ENCODE measurements at places on chromosomes 5 and 9.

DNA sequence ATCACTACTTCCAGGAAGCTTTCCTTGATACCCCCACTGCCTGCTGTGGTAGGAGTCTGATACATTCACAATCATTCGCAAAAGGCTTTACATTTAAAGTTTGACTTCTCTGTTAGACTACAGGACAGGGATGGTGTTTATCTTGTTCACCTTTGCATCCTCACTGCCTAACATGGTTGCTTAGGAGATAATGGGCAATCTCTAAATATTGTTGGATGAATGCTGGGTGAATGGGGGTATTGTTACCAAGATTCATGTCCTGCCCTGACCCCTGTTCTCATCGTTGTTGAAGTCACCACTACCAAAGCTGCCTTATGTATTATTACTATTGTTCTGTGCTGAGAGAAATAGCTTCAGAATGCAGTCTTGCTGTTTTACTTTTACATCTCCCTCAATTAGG lies 7.7 kb upstream of the TMEFF1 start:
- DNase-seq, result no peak

GRCh38 chr5:119828541-119828940 lies 199.2 kb downstream of the FAM170A start:
- no peak for DNase-seq

GRCh38 chr5:32172923-32173266 lies 1.2 kb downstream of the GOLPH3 start:
- no peak for DNase-seq

GRCh38 chr9:122579874-122580273 lies 3.3 kb downstream of the OR1L8 start:
- DNase-seq, result no peak

- DNase-seq, result no peak
Observed at GRCh38 chr9:136254381-136255165, 9.0 kb upstream of the QSOX2 start.

DNA sequence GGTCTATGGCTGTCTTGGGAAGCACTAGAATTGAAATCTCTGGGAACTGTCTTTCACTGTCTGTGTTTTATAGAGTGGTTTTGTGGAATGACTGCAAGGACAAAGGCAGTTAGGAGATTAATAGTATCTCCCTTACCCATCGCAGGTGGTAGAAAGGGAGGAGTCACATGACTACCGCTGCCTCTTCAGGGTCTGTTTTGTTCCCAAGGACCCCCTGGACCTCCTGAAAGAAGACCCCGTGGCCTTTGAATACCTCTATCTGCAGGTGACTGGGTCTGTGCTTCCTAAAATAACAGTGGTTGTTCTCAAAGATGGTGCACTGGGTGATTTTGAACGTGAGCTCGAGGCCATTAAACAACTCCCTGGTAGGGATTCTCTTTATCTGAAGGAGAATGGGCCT lies 22.8 kb upstream of the TRMT10B start:
- no peak for DNase-seq

- DNase-seq, result no peak
Observed at GRCh38 chr5:35671541-35672295, 54.1 kb downstream of the SPEF2 start.

- DNase-seq, result no peak
Observed at GRCh38 chr9:131807144-131807983, 67.5 kb upstream of the RAPGEF1 start.

DNA sequence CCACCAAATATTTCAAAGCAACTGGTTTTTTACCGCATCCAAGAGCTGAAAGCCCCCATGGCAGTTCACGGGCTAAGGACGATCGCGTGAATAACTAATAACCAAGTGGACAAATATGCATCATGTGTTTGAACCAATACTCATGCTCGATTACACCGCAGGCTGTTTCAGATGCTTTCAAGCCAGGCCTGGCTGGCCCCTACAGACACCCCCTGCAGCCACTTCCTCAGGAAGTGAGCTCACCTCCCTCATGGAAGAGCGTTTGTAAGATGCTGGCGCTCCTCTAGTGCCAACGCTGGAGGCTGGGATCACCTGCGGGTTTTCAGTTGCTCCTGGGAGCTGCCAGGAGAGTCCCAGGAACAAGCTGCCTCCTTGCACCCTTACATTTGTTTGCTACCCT lies 53.9 kb upstream of the PTCH1 start:
- no peak for DNase-seq

- no peak for DNase-seq
Observed at GRCh38 chr9:120281665-120282064, 298.3 kb downstream of the CDK5RAP2 start.

- DNase-seq, result no peak
Observed at GRCh38 chr5:122906768-122907167, 61.4 kb downstream of the SNX24 start.

DNA sequence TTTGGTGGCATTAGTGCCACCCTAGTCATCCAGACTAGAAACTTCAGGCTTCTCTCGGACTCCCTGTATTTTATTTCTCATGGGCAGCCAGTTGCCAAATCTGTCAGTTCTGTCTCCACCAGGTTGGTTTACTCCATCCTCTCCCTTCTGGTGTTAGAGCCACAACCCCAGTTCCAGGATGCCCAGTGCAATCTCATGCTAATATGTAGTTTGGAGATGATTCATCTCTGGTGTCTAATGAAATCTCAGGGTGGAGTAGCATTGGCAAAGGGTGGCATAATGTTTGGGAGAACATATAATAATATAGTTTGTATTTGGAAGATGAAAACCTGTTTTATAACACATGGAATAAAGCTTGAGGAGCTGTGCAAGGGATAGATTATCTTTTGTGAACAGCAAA lies 30.2 kb downstream of the SLC46A2 start:
- no peak for DNase-seq

DNA sequence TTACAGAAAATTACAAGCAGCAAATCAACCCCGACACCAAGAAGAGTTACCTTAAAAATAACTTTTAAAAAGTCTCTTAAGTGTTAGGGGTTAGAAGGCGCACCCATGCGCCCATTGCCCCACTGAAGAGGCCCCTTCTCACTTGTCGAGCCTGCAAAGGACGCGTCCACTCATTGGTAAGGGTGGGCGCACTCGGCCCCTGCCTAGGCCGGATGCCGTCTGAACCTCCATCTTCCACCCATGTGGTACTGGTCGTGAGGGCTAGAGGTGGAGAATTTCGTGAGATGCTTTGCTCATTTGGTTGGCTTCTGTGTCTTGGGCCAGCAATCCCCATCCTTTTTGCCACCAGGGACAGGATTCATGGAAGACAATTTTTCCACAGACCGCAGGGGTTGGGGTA lies 27.5 kb upstream of the LRRC14B start:
- no peak for DNase-seq

DNA sequence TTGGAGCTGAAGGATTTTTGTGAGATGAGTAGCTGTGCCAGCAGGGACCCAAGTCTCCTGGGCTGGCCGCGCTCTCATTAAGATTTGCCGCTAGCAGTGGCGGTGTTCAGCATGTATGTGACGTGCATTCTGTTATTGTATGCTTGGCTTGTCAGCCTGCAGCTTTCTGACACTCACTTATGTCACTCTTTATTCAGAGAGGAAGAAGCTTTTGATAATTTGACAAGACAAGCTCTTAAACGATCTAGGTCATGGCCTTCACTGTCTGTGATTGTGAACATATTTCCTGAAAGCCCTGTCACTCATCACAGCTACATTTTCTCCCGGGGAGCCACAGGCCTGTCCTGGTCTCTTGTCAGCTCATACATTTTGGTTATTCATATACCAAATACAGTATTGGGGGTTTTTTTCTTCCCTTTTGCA lies 98.2 kb upstream of the GRHPR start:
- no peak for DNase-seq

GRCh38 chr9:117184173-117184572 lies 230.7 kb downstream of the ASTN2 start:
- DNase-seq, result no peak

- DNase-seq, result no peak
Observed at GRCh38 chr9:128600099-128600498, 47.7 kb downstream of the SPTAN1 start.

GRCh38 chr5:116320486-116320885 lies 235.7 kb downstream of the COMMD10 start:
- DNase-seq, result no peak

DNA sequence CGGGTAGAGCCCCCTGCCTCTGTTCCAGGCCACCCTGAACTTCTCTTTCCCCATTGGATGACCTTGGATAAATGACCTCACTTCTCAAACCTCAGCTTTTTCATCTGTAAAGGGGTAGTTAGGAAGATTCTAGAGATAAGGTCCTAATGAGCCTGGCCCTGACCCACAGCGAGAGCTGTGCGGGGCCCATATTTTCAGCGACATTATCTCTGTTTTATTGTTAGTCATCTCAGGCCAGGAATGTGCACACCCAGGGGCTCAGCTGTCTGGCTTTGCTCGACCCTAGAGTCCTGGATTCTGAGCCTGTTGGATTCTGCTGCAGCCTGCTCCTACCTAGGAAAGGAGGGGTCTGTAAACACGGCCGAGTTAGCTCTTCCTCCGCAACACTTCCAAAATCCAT lies 81.2 kb upstream of the LMX1B start:
- no peak for DNase-seq

DNA sequence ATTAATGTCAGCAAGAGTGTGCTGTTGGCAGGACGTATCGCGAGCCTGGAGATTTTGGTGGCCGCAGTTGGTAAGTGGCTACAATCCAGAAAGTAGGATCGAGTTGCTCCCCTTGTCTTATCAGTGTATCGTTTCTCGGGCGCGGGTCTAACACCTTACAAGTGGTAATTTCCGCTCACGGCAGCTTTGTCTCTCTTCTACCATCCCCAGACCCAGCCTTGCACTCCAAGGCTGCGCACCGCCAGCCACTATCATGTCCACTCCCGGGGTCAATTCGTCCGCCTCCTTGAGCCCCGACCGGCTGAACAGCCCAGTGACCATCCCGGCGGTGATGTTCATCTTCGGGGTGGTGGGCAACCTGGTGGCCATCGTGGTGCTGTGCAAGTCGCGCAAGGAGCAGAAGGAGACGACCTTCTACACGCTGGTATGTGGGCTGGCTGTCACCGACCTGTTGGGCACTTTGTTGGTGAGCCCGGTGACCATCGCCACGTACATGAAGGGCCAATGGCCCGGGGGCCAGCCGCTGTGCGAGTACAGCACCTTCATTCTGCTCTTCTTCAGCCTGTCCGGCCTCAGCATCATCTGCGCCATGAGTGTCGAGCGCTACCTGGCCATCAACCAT lies 1.1 kb downstream of the PTGER4 start:
- peak; percentile 29 for DNase-seq

- DNase-seq, result no peak
Observed at GRCh38 chr5:172733974-172734346, 37.0 kb downstream of the DUSP1 start.

DNA sequence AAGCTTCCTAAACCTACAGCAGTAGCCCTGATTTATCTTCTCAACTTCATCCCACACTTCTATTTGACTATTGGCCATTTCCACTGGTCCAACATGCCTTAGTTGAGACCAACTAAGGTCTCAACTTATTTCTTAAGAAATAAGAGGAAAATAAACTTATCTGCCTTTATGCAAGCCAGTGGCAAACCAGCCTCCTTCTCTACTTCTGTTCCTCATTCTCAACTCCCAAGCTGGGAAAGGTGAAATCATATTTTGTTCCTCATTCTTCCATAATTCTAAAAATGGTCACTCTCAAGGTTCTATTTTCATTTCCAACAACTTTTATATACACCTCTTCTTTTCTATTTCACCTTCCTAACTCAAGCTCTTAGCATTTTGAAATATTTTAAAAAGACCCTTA lies 149.6 kb upstream of the C9orf72 start:
- no peak for DNase-seq
